Fibroblast of skin of left biceps (primary cell): ENCODE measurements at places on chromosomes 2 and 18.

GRCh38 chr2:175630280-175631244 is 371.5 kb downstream of the LNPK start:
- no peak for DNase-seq

DNA sequence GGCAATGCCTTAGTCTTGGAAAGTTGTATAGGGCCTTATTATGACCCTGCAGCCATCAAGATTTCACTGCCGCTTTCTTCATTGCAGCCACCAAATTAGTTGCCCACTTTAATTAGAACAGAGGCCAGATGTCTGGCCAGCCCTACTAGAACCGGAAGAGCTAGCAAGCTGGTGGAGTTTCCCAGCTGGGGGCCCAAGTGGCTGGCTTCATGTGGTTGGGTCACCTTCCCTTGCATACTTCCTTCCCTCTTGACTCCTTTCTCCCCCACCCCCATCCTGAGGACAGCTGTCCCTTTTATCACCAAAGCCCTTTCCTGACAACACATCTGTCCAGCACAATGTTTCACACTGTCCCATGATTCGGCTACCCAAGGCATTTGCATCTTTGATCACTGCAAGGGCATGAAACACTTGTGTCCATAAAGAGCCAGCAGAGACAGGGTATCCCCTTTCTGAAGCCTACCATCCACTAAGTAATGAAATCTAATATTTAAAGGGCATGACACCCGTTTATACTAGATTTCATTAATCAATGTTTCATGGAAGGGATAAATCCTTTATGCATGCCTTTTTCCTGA is 187.2 kb downstream of the BCL11A start:
- DNase-seq = no peak

DNA sequence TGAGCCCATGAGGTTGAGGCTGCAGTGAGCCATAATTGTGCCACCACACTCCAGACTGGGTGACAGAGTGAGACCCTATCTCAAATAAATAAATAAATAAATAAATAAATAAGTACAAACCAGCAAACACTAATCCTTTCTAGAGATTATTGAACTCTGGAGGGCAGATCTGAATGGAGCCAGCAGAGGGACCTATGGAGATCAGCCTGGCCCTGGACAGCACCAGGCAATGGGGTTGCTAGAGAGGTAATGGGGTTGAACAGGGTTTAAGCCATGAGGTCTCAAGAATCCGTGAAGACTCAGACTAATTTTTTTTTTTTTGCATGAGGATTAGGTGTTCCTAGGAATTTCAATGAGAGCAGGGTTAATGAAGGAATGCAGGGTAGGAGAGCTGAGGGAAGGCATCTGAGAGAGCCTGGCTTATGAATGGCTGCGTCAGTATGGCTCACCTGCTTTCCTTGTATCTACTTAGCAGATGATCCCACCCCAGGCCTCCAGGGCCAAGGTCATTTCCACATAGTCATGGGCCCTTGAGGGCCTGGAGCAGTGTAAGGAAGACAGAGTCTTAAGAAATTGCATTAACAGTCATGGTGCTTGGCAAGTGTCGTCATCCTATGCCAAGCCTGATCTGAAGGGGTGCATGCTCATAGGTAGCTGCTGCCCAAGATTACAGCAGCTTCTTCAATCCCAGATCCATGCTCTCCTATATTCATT is 34.6 kb upstream of the IL37 start:
- DNase-seq = no peak

GRCh38 chr2:147683380-147683779 is 161.4 kb upstream of the ACVR2A start:
- no peak for DNase-seq

DNA sequence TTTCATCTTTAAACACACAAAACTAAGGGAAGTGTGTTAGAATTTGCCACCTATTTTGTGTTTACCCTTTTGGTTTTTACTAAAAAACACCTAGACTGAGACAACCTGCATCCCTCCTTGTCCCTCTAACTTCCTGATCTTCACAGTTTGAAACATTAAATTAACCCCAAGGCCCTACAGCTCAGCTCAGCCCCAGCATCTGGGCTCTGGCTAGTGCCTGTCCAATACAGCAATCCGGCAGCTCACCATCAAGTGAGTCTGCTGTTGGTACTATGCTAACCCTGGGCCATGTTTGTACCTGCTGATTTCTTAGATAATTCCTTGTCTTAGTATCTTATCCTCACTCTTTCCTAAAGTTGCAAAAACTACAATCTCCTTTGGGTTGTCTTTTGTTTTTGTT is 162.4 kb downstream of the DSEL start:
- DNase-seq = no peak

DNA sequence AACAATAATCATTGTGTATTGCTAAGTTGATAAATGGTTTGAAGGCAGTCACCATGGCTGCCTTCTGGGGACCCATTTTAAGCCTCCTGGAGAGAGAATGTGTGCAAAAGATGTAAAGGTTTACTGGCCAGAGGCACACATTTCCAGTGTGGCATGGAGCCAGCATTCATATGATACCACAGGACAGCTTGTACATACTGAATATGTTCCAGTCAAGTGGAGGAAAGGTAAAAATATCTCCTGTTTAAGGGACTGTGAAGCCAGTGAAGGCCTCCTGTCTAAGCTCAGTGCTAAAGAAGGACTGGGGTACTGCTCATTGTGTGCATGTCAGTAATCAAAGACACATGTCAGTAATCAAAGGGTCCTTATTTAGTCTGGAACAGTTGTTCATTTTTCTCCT is 119.2 kb downstream of the BABAM2 start:
- DNase-seq = no peak

DNA sequence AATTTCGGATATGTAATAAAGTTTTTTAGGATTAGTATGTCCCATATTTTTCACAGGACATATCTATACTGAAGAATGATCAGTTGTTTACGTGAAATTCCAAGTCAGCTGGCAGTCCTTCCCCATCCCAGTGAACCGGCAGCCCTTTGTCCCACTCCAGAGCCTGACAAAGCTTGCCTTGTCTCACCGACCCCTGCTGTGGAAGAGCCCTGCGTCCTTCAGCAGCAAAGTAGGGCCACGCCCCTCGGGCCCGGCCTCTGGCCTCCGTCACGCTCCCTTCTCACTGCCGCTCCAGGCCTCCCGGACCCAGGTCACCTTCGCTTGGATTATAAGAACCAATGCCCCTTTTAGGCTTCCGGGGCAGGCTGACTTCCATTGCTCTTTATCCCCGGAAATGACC is 89.8 kb upstream of the TGIF1 start:
- DNase-seq = no peak

DNA sequence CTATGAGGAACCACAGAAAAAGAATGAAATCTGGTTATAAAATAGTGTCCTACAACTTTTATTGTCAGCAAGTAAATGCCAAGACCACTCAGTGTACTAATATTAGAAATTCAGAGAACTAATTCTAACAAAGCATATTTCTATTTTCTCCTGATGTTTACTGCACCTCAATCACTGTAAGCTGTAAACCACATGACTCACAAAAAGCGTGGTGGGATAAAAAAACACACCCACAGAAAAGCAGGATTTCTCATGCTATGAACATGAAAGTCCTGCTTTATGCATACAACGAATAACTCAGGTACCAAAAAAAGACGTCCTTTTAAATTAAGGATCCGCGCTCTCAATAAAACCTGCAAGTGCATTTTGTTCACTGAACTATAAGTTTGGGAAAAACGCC is 797 bp downstream of the TXNL4A start:
- no peak for DNase-seq

DNA sequence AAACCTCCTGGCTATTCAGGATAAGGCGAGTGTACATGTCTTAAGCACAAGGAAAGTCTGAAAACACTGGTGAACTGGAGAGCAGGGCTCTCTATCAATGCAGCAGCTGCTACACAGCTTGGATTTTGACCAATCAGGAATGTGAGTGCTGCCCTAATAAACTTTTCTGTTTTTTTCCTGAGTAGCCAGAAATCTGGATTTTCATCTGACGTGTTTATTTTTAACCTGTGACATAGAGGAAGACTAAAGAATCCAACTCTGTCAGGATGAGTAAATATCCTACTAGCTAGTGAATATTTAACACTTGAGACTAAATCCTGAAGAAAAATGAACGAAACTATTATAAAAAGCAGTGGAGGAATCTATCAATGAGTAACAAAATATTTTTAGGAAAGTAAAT is 1638.9 kb downstream of the LRP1B start:
- DNase-seq = no peak

DNA sequence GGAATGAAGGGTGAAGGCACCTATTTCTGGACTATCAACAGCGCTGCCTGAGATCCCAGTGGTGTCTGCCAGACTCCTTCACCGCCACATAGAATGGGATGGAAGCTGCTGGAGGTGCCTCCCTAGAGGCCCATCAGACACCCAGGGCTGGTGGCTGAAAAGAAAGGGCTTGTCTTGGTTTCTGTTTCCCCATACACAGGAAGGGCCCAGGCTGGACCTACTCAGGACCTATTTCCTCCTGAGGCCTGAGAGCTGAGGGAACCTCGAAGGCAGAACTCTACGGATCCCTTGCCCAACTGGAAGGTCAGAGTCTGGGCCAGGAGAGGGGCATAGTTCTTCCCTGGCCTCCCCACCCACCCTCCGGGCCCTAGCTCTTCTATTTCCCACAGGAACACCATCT is 2.9 kb upstream of the CLEC4F start:
- DNase-seq = no peak

DNA sequence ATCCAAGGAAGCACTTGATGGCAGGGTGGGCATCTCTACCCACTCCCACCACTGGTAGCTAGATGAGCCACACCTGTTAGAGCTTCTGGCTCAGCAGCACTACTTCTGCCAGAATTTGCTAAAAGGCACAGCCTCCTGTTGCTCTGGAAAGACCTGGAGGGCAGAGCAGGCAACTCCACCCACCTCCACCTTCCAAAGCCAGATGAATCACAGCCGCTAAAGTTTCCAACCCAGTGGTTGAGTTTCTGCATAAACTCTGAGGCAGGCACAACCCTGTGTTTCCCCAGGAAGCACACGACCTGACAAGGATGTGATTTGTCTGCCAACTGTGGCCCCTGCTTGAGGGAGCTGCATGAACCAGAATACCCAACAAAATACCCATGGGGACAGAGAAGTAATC is 111.6 kb upstream of the GCFC2 start:
- DNase-seq = no peak

DNA sequence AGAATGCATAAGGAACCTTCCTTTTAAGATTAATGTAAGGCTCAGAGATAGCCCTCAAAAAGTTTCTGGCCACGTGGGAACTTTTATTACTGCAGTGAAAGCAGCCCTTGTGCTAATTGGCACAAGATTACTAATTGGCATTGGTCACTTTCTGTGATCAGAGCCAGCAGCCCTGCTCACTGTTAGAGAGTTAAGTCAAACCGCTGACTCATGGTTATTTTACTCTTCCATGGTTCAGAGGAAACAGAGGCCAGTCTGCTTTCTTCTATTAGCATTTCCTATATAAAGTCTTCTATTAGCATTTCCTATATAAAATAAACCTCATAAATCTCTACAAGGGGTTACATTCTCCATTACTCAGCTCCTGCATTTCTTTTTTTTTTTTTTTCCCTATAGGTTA is 1.5 kb upstream of the SLC35G4 start:
- DNase-seq = no peak

- DNase-seq = no peak
Measured at GRCh38 chr2:26801328-26801727, 15.5 kb downstream of the CENPA start.

DNA sequence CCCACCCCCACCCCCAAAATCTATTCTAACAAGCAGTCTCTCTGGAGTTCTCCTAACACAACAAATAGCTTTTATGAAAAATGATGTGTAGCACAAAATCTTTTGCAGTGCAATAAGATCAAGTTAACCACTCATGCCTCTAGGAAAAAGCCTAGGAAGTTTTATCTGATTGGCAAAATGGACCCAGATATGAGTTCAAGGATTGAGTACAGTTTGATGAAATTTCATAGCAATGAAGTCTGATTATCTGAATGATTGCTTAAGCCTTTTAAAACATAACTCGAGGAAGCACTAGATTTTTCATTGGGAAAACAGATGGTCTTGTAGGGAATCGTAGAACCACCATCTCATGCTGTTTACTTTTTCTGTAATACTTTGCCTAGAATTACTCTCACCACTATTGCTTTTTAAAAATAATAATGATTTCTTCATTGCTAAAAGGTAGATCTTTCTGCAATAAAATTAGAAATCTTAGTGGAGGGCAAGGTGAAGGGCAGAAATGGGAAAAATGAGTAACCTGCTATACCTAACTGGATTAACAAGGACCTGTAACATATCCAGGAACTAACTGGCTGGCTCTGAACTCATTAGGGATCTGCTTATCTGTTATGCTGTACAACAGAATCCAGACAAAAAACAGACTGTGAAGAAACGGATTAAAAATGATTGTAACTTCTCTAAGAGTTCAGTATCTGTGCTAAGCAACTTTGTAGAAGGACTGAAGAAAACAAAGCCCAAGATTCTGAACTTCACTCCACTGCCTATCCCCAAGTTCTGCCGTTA is 73.7 kb upstream of the ETAA1 start:
- DNase-seq = no peak

DNA sequence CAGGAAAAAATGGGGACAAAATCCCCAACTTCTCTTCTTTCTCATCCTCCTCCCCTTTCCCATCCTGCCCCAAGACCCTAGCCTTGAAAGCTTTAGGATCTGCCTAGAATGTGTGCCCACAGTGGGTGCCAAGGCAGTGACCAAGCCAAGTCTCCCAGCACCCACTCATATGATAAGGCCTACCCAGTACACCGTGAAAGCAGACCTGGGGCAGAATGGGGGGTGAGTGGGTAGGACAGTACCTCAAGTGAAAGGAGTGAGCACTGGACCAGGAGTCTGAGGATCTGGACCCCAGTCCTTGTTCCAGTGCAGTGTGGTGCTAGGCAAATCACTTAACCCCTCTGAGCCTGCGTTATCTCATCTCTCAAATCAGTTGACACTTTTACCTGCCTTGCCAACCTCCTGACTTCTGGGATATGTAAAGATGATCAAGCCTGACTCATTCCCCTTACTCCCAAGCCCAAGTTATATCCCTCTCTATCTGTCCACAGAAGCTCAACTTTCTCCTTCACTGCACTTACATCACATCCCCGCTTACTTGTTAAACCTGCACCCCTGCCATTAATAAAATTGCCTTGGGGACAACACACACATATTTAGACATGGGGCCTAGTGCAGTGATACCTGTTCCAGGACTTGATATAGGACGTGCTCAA is 109.7 kb downstream of the ATL2 start:
- DNase-seq = no peak

DNA sequence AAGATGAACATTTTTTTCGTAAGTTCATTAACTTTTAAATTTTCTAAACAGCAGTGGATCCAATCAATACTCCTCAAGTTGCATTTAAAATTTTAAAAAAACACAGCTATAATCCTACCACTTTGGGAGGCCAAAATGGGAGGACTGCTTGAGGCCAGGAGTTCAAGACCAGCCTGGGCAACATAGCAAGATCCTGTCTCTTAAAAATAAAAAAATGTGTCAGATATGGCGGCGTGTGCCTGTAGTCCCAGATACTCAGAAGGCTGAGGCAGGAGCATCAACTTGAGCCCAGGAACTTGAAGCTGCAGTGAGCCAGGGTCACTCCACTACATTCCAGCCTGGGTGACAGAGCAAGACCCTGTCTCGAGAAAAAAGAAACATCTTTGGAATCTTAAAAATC is 59.8 kb upstream of the RNU4ATAC start:
- DNase-seq = no peak

- no peak for DNase-seq
Measured at GRCh38 chr2:179106342-179106675, 56.4 kb upstream of the CCDC141 start.
